ENCODE measurements at places on chromosomes 11 and 22.
A peak's percentile ranks its signal among the peaks of the same experiment; 100 is the strongest.

- no peak for DNase-seq
These were observed 10.4 kb upstream of the ANO3 start for GRCh38 chr11:26321516-26321915.

DNA sequence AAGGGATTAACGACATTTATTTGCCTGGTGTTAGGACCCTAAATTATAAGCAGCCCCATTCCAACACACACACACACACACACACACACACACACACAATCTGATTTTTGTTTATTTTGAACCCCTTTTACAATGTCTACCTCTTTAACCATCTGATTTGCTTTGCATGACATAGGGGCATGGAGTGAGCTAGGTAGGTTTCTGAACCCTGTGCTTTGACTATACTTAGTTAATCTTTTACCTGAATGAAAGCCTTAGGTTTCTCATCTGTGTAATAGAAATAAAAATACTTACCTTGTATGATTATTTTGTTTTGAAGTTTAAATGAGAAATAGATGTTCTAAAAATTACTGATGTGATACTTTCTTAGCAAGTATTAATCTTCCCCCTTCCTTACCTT, 94.7 kb upstream of the FOLH1 start:
- DNase-seq = no peak

DNA sequence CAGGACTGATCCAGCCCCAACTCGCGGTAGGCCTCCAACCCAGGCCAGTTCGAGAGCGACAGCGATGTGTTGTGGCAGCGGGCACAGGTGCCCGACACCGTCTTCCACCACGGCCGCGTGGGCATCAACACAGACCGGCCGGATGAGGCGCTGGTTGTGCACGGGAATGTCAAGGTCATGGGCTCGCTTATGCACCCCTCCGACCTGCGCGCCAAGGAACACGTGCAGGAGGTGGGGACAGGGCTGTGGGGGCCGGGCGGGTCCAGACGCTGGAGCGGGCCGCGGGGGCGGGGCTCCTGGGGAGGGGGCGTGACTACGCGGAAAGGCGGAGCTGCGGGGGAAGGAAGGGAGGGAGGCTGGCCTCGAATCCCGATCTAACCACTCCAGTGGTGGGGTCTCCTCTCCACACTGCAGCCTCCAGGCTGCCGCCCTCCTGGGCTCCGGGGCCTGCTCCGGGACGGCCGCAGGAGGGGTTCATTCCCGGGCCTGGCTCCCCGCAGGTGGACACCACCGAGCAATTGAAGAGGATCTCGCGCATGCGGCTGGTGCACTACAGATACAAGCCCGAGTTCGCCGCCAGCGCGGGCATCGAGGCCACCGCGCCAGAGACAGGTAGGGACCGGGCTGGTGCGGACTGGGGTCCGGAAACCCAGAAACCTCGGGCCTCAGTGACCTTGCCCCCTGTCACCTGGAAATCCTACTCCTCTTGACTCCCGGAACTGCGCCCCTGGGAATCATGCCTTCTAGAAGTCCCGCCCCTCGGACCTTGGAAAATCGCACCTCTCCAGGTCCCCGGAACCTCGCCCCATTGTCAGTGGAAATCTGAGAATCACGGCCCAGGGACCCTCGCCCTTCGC, 14.9 kb downstream of the TMEM258 start:
- DNase-seq = peak; percentile 40

GRCh38 chr22:26770624-26771023, 113.2 kb downstream of the MIAT start:
- peak; percentile 66 for DNase-seq

DNA sequence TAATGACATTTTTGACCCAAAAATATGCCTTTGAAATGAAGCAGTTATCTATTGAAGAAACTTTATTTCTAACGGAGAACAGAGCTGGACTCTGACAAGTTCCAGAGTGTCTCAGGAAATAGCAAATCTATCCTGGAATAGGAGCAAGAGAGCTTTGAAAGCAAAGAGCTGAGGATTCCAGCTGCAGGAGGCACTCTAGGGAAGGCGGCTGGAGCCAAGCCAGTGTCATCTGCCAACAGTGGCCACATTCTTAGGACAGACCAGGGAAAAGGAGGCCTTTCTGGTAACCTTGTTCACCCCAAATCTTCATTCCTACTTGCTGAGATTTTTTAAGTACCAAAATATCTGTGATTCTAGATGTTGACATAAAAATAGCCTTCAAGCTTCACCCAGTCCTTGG, 493.5 kb upstream of the B3GAT1 start:
- DNase-seq = no peak

GRCh38 chr22:44669561-44669976, 32.4 kb upstream of the PRR5 start:
- DNase-seq = peak; percentile 67

GRCh38 chr11:90635151-90635550, 412.3 kb upstream of the CHORDC1 start:
- DNase-seq = no peak

- DNase-seq = no peak
These were observed 9.8 kb upstream of the SEPTIN5 start for GRCh38 chr22:19704355-19705015.

- no peak for DNase-seq
These were observed 204.7 kb upstream of the BLID start for GRCh38 chr11:122320671-122321070.

DNA sequence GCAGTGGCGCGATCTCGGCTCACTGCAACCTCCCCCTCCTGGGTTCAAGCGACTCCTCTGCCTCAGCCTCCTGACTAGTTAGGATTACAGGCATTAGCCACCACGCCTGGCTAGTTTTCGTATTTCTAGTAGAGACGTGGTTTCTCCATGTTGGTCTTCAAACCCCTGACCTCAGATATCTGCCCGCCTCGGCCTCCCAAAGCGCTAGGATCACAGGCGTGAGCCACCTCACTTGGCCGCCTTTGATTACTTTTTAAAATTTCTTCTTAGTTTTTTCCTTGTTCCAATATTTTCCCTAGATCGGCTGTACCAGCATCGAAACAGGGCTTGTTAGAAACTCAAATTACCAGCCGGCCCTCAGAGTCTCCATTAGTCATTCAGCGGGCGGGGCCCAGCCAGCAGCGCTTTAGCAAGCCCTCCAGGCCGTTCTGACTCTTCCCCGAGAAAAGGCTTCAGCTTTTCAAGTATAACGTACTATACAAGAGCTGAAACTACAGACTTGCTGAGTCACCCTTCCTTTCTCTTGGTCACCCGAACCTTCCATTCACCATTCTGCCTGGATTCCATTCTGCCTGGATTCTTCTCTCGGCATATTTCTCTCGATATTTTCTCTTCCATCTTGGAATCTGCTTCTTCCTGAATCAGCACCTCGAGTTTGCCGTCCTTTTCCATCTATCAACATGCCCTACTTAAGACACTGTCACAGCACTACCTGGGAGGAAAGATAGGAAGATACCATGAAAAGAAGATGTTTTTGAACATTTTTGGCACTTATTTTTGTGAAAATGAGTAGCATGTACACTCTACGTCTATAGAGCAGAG, 6.7 kb upstream of the CAPRIN1 start:
- peak; percentile 67 for DNase-seq

- no peak for DNase-seq
These were observed 181.2 kb downstream of the CSNK2A3 start for GRCh38 chr11:11171854-11172253.

DNA sequence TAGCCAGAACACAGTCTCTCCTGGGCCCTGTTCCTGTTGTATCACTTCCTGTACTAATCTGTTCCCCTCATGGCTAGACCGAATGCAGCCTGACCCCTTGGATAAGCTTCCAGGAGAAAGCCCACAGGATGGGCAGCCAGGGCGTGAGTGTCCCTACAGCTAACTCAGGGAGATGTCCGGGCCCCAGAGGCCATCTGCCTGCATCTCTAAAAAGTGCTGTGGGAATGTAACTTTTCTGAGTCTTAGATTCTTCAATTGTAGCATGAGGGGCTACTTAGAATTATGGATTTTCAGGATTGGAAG, 7.7 kb upstream of the MALAT1 start:
- no peak for DNase-seq
